Right lung (tissue), 10 donors: ENCODE measurements at places on chromosomes 1 and 21. TPM values are rescaled to one million over a fixed set of nuclear protein-coding genes. Genes with fewer than 3 reads are reported as not detected.

DNA sequence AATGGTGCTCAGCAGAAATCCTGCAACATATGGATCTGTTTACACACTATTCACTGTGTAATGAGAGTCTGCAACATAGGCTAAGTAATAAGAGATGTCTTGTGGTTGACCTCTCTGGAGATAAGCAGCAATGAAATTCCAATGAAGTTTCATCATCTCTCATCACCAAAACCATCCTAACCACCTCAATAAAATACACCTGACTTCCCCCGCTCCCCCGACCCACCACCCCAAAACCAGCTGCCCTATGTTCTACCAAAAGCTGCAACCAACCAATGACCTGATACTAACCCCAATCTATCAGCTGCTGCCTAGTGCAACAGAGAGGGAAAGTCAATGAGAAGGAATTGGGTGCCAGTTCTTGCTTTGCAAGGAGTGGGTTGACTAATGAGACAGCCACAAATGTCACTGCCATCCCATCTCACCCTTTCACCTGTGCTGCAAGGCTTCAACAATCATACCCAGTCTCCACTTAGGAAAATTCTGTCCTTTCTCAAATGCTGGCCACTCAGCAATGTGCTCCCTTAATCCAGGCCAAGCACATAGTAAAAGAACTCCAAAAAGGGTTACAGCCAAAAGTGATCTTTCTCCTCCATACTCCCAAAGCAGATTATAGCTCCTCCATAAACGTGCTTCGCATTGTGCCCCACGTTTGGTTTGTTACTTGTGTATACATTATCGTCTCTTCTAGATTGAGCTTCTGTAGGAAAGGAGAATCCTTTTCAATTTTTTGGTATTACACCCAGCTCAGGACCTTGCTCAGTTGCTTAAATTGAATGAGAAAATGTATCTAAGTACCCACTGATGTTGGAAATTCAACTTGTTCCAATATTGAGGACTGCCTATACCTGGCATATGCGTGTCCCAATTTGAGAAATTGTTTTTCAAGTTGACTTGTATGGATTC lies 29.0 kb downstream of the MRPL39 start:
- no peak for DNase-seq

DNA sequence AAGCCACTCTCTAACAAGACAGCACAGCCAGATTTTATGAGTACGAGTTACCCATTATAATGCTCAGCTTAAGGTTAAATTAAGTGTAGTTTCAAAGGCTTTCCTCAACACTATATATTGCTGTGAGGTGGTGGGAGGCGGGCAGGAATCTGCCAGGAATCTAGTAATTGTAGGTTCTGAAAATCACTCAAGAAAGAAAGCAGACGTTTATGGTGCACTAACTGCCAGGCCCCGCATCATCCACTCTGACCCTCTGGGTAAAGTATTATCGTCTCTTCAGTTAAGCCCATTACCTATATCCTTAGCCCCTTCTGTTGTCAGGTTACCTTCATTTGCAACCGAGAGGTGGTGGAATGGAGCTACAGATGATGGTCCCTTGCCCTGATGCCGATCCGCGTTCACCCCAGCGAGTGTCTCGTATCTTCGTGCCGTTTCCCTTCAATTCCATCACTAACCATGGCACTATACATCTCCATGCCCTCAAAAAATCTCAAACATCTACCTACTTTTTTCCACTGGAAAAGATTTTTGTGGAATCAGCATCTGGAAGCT lies 12.4 kb downstream of the HMGN1 start:
- DNase-seq: no peak

GRCh38 chr1:191261111-191261510 lies 783.4 kb upstream of the BRINP3 start:
- no peak for DNase-seq

DNA sequence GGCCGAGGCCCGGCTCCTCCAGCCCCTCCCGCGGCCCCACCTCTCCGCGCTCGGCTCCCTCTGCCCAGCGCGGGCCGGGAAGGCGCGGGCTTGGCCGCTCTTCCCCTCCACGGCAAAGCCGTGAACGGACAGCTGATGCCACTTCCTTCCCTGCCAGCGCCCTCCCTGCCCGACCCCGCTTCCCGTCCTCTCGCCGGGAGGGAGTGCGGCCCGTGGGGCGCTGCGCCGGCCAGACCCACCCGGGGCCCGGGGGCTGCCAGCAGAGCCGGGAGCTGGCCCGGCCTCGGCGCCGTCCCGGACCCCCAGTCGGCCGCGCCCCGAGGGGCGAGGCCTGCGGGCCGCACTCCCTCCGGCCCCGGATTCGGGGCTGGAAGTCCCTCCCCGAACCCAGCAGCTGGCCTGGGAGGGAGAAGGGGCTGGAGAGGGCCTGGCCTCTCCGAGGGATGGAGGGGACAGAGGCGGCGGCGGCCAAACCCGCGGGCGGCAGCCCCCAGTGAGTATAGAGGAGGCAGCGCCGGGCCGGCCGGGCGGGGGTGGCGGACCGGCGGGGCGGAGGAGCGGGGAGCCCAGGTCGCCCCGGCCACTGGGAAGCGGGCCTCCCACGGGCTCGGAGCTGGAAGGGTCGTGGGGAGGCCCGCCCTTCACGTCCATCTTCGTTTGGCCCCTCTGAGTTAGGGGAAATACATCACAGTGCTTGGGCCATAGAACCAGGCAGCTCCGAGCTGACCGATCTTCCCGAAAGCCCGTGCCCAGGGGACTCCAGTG lies at the start of gene KIAA1614:
Gene KIAA1614 (plus strand): TSS at position 97 of the 765 bp plus-strand sequence. CDS start 347 bp downstream, at position 444.
- DNase-seq: peak; percentile 77

The CD1E gene
- 0.31 TPM for polyA plus RNA-seq

The S100A12 gene
- polyA plus RNA-seq: 3.8 TPM

- DNase-seq: no peak
Observed at GRCh38 chr1:37038227-37039093, 4.1 kb upstream of the GRIK3 start.

GRCh38 chr1:27348861-27349783 lies 7.3 kb downstream of the SYTL1 start:
- no peak for DNase-seq

The FAM151A gene
- 0.31 TPM for polyA plus RNA-seq

- no peak for DNase-seq
Observed at GRCh38 chr1:110450929-110451328, at the start of gene PROK1. Gene PROK1 (plus strand): TSS chr1:110451149. CDS start chr1:110451217, 68 bp downstream.

DNA sequence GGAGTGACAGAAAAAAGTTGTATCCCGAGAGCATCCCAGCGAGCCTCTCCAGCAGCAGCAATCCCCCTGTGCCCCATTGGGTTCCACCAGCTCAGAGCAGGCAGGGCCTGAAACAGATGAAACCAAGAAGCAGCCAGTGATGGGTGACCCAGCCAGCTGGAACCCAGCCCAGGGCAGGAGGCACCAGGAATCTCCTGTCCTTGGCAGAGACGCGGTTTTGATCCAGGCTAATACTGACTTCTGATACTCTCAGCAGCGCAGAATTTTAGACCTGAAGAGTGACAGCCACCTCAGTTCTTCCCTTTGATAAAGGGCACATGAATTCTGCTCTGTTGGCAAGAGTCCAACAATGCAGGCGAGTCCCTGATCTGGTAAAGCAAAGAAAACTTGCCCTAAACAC lies 11.4 kb upstream of the OLIG1 start:
- no peak for DNase-seq

The ATAD3B gene
- 13.1 TPM for polyA plus RNA-seq

GRCh38 chr1:19923137-19923952 lies at the start of gene PLA2G2E:
Gene PLA2G2E (minus strand): TSS chr1:19923617. CDS start chr1:19923559, 58 bp downstream.
- DNase-seq: no peak
